ENCODE measurements at places on chromosomes 4 and X.

- DNase-seq: no peak
Measured at GRCh38 chr4:8315435-8316250, 46.1 kb downstream of the HTRA3 start.

DNA sequence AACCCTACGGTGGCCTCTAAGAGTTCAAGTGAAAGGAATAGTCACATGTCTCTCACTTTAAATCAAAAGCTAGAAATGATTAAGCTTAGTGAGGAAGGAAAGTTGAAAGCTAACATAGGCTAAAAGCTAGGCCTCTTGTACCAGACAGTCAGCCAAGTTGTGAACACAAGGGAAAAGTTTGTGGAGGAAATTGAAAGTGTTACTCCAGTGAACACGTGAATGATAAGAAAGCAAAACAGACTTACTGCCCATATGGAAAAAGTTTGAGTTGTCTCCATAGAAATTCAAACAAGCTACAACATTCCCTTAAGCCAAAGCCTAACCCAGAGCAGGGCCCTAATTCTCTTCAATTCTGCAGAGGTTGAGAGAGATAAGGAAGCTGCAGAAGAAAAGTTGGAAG lies 51.5 kb upstream of the RAB9B start:
- no peak for DNase-seq

DNA sequence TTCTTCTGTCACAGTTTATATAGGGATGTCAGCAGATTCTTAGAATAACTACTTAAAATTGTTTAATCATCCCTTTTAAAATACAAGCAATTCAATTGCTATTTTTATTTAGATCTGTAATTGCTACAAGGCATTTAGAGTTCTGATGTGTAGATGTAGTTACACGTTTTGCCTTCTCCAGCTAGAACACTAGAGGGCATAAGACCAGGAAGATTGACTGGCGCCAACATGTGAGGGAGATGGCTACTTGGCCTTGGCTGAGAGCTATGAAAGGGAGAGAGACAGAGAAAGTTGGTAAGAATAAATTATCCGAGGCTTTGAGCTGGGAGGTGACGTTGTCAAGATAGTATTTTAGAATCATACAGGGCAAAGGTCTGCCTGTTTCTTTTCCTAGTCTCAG lies 563.7 kb upstream of the PRKX start:
- no peak for DNase-seq

DNA sequence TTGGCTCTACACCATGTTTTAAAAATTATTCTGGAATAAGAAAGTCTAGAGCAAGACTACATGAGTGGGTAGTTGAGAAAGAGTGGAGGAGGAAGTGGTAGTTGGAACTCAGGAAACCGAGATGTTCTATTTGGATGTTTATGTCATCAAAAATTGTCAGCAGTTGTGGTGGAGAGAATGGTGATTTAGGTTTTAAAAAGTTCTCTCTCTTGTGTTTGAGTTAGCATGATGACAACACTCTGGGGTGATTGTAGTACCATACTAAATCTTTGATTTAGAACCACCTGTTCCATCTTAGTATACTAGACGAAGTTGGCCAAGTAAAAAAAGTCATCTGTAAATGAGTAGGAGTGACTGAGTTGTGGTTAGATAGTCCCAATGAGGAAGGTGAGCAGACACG lies 40.7 kb downstream of the KLHL2 start:
- DNase-seq: no peak

GRCh38 chrX:130758072-130758471 lies 144.9 kb downstream of the ENOX2 start:
- DNase-seq: no peak

GRCh38 chrX:133674726-133675470 lies 259.6 kb upstream of the GPC4 start:
- DNase-seq: no peak

DNA sequence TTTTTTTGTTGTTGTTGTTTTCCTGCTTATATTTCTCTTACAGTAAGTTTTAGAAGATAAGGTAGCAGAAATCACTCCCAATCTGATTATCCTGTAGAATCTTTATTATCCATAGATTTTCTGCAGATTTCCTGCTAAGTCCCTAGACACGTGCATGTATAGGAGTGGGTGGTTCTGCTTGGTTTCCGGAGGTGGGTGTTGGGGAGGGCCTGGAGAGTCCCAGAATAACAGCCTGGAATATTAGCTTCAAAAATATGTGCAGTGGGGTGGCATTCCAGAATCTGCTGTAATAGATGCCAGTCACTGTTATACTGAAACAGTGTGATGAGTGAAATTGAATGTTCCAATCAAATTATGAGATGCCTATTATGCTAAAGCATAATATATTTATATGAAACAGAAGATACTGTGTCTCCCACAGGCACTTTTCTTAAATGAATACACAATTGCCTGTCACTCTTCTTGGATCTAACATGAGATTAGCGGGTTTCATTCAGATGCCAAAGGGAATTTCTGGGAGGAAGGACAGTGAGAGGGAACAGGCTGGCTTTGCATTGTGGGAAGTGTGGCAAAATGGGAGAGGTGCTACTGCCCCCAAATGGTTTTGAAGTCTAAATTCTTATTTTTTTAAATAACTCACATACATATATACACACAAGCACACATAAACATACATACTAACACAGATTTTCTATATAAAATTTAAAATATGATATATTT lies 37.6 kb downstream of the C4orf50 start:
- no peak for DNase-seq

DNA sequence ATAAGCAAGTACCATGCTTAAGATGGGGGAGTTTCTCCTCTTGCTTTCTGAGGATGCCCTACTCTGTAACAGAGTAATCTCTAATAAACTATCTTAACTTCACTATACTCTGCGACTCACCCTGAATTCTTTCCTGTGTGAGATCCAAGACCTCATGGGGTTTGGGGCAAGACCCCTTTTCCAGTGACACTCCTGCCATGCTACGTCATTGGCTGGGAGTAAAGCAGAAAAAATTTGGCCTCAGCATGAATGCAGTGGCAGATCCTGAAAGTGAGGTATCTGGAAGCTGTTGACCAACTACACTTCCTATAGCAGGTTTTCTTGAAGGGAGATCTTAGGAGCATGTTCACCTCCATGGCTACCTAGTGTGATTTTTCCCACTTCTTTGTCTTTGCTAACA lies 109.1 kb upstream of the MED14 start:
- DNase-seq: no peak

DNA sequence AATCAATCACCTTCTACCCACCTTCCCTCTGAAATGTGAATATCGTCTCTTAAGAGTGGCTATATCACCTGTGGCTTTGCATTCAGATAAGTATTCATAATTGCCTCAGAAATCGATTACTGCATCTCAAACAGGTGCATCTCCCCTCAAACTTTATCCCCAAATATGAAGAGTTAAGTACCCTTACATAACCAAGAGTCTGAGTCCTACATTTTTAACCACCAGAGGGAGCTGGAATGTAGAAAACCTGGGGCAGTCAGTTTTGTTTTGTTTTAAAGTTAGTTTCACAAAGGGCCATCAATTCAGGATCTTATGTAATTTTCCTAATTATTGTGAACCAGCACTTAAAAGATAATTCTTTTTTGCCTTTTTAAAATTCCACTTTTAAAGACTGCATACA lies 5.7 kb downstream of the TCEANC start:
- peak; percentile 61 for DNase-seq

- no peak for DNase-seq
Measured at GRCh38 chr4:122104184-122104583, 47.9 kb upstream of the BLTP1 start.

GRCh38 chr4:110134269-110134869 lies 64.0 kb downstream of the ELOVL6 start:
- no peak for DNase-seq

DNA sequence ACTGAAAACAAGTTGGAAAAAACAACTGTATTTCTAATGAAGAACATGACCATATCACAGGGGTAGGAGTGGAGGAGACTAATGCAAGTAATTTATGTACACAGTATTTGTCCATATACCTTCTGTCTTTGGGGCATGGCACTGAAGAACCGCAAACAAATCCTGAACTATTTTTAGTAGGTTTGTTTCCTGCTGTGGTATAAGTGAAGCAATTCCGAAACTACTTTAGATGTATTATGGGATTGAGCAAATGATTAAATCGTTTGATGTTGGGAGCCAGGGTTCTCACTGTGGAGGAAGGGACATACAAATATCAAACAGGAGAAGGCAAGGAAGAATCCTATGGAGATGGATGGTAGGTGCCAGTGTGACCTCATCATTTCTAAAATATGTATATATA lies 18.9 kb upstream of the SH3KBP1 start:
- no peak for DNase-seq

- no peak for DNase-seq
Measured at GRCh38 chrX:142233400-142233799, 28.3 kb upstream of the MAGEC2 start.

DNA sequence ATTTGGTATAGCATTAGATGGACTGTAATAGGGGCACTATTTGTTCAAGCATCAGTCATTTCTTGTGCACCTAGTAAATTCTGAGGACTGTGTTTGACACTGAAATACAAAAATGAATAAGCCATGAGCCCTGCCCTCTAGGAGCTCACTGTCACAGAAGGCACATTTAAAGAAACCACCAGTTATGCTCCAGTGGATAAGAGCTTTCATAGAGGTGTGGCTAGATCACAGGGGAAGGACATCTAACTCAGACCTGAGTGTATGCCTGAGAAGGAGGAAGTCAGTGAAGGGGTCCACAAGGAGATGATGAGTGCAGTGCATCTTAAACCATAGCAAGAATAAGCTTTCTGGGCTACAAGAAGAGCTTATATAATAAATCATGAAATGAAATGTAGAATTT lies 40.1 kb downstream of the BTC start:
- no peak for DNase-seq

DNA sequence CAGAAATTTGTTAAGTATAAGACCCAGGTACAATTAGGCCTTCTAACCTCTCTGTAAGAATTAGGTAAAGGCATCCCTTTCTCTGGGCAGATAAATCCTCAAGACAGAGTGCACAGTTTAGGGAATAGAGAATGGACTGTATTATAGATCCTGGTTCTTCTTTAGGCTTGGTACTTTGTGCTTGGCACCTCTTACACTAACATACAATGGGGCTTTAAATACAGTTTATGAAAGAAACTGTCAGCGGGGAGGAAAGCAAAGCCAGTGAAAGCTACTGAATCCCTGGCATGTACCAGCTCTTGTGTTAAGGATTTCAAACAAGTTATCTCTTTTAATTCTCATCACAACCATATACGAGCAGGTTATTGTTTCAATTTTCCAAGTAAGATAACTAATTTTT lies 1350.0 kb downstream of the ADGRL3 start:
- DNase-seq: no peak

DNA sequence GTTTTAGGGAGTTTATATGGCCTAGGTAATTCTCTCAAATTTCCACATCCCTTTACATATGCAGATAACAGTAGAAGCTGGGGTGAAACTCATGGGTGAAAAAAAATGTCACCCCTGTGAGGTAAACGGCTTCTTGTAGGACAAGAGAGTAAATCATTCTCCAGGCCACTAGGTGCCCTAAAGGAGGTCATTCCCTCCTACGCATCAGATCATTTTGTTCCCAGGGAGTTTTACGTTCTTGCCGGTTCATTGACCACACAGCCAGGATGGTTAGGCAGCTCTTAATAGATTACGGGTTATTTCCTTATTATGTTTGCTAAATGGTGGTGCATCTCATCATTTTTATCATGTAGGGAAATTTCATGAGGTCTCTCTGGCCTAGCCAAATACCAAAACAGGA lies 225.8 kb upstream of the NOCT start:
- no peak for DNase-seq

DNA sequence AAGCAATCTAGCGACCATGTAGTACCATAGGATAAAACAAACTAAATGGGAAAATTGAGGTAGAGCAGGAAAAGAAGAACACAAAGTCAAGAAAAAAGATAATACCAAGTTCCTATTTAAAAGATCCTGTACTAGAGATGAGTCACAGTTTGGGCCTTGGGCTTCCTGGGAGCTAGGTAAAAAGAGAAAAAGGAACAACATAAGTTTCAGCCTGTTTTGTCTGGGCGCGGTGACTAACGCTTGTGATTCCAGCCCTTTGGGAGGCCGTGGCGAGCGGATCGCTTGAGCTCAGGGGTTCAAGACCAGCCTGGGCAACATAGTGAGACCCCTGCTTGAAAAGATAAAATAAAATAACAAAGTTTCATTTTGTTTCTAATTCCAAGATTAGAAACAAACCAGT lies 14.0 kb upstream of the TMEM156 start:
- no peak for DNase-seq

DNA sequence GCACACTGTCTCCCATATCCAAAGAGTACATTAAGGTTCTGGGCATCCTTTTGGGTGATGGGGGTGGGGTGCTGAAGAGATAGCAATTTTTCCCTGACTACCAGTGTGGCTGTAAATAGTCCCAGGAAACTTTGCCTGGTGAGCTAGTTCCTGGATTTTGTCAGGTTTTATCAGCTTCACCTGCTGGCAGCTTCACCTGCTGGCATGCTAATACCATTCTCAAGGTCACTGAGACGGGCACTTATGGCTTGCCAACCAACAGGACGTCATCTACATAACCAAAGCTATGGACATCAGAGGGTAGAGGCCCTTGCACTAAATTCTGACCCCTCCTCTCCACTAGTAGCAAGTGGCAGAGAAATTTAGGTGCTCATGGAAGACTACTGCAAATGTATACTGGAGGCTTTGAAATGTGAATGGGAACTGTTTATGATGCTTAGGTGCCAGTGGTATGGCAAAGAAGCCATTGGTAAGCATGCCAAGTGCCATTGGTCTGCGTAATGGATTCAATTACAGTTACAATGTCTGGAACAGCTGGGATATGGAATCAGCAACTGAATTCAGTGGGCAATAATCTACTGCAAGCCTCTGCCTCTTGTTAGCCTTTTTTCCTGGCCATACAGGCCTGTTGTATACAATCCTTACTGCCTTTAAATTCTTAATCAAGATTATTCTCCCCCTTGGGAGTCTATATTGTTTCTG lies 71.6 kb upstream of the SH3RF1 start:
- DNase-seq: no peak

- DNase-seq: no peak
Measured at GRCh38 chrX:49753691-49754090, 57.9 kb upstream of the PAGE1 start.

- no peak for DNase-seq
Measured at GRCh38 chrX:118795528-118796280, 27.9 kb upstream of the ZCCHC12 start.

GRCh38 chr4:122047456-122048425 lies 95.9 kb upstream of the TRPC3 start:
- no peak for DNase-seq

- DNase-seq: peak; percentile 25
Measured at GRCh38 chr4:140861359-140862176, 105.4 kb upstream of the TBC1D9 start.

DNA sequence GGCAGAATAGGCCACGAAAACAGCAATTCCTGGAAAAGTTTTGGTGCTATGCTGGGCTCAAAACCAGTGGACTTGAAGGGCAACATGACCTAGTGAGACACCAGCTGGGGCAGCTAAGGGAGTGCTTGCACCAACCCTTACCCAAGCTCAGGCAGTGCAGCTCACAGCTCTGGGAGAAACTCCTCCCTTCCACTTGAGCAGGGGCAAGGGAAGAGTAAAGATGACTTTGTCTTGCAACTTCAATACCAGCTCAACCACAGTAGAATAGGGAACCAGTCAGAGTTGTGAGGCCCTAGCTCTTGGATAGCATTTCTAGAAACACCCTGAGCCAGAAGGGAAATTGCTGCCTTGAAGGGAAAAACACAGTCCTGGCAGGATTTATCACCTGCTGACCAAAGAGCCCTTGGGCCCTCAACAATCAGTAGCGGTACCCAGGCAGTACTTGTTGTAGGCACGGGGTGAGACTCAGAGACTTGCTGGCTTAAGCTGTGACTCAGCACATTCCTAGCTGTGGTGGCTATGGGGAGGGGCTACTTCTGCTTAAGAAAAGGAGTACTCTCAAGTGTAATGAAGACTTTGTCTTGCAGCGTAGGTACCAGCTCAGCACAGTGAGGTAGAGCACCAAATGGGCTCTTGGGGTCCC lies 19.7 kb upstream of the ABCG2 start:
- DNase-seq: no peak
